Neural crest cell (in vitro differentiated cells): ENCODE measurements at places on chromosomes 4 and X.

DNA sequence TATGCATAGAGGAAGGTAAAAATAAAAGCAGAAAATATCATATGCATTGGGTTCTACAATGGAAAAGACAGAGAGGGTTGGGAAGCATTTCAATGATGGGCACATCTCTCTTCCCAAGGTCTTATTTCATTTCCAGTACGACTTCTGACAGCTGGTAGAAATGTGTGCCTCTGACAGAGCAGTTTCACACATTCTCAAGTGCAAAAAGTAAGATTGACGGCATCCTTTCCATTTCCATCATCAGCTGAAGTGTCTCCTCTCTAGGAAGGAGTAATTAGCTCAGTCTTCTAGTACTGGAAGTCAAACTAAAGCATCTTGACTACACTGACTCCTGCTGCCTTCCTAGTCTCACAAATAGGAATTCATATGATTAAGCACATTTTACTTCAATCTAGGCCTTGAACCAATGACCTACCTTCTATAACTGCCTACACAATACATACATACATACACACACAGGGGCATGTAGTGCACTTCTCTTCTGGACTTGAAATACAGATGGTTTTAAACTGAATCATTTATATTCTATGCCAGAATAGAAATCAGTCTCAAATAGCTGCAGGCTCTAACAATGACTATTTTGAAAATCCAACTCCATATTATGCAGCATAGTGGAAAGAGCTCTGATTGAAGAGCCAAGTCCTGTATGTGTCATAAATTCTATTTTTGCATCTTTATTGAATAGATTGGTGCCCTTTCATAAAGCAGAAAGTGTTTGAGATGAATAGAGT is 473.4 kb downstream of the INPP4B start:
- H3K4me3 ChIP-seq, result no peak overlapping the region
- no peak for DNase-seq
- H3K4me1 ChIP-seq, result peaks cover 25% of the 10 kb centered on the region
- H3K36me3 ChIP-seq, result peaks cover 3% of the 10 kb centered on the region
- H3K27me3 ChIP-seq, result no peaks in the 10 kb centered on the region

DNA sequence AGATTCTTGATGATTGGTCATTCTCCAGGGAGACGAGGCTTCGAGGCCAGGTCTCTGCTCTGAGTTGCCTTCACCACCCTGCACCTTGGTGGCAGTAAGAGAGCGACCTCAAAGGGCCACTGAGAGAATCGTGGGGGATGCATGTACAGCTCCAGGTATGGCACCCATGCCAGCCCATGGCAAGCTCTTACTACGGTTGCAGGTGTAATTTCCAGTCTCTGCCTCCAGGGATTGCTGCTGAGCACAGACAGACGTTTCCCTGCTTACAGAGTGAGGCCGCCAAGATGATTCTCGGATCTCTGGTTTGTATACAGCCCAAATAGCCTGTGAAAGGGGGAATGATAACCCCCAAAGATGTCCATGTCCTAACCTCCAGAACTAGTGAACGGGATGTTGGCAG is 16.3 kb upstream of the DRD5 start:
- H3K4me1 ChIP-seq, result no peaks in the 10 kb centered on the region
- no peak overlapping the region for H3K27ac ChIP-seq
- DNase-seq, result peak; percentile 32
- H3K36me3 ChIP-seq, result no peaks in the 10 kb centered on the region
- no peak overlapping the region for H3K4me3 ChIP-seq

DNA sequence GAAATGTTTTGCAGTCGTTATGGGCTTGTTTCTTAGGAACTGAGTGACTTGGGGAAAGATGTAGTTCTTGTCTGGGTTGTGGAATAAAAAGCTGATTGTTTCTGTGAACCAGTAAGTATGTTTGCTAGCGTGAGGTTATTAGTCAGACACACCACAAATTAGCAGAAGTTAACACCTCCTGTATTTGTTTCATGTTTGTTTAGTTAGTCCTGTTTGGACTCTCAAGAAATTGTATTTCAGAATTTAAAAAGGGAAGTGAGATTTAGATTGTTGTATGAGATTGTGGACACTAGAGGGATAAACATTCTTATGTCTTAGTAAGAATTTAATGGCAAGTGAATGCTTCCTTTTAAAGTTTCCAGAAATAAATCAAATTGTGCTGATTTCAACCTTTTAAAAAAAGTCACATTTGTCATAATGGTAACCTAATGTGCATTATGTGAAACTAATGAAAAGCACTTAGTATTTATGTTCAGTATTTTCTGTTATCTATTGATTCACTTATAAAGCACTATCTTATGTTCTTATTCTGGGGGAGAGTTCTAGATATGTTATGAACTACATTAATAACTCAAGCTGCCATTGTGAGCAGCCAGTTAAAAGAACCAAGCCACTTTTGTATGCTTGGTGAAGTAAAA is 25.6 kb downstream of the ATP10D start:
- peaks cover 6% of the 10 kb centered on the region for H3K36me3 ChIP-seq
- peaks cover 15% of the 10 kb centered on the region for H3K4me1 ChIP-seq
- H3K4me3 ChIP-seq, result no peak overlapping the region
- DNase-seq, result no peak
- H3K27ac ChIP-seq, result no peak overlapping the region

GRCh38 chrX:32530802-32531403 is 680.4 kb downstream of the DMD start:
- no peaks in the 10 kb centered on the region for H3K4me1 ChIP-seq
- DNase-seq, result peak; percentile 36
- H3K27me3 ChIP-seq, result no peaks in the 10 kb centered on the region
- H3K4me3 ChIP-seq, result peak overlapping the region; percentile 78
- no peaks in the 10 kb centered on the region for H3K36me3 ChIP-seq

- no peaks in the 10 kb centered on the region for H3K27me3 ChIP-seq
- no peak overlapping the region for H3K4me3 ChIP-seq
- DNase-seq, result no peak
These were observed 31.0 kb upstream of the SLC25A4 start for GRCh38 chr4:185112104-185112503.

DNA sequence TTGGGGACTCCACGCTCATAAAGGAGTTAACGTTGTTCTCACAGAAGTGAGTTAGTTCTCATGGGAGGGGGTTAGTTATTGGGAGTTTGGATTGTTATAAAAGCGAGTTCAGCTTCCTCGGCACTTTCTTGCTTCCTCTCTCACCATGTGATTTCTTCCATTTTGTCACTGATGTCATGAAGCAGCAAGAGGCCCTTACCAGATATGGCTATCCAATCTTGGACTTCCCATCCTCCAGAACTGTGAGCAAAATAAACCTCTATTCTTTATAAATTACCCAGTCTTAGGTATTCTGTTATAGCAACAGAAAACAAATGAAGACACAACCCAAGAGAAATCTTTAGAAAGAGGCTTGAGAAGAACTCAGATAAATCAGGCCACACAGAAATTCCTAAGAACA is 29.5 kb downstream of the RELL1 start:
- H3K4me1 ChIP-seq, result peaks cover 28% of the 10 kb centered on the region
- H3K4me3 ChIP-seq, result no peak overlapping the region
- DNase-seq, result no peak
- H3K27ac ChIP-seq, result no peak overlapping the region
- peaks cover 18% of the 10 kb centered on the region for H3K36me3 ChIP-seq
- H3K27me3 ChIP-seq, result no peaks in the 10 kb centered on the region

DNA sequence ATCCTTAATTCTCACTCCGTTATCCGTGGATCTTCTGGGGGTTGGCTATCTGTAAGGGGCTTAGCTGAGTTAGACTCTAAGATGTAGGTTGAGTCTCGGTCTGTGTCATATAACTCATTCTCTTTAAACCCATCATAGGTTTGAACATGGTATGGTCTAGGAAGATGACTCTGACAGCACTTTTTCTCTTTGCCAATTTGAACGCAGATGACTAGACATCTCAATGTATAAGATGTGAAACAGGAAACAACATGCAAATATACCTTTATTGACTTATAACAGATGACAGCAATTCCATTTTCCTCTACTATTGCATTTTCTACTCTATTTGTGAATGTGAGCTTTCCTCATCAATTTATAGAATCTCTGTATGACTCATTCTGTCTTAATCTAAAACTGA is 634.8 kb upstream of the MAGEB2 start:
- H3K27me3 ChIP-seq, result no peaks in the 10 kb centered on the region
- no peak overlapping the region for H3K27ac ChIP-seq
- no peak for DNase-seq

- no peak overlapping the region for H3K27ac ChIP-seq
- H3K4me3 ChIP-seq, result no peak overlapping the region
- H3K27me3 ChIP-seq, result no peaks in the 10 kb centered on the region
- no peaks in the 10 kb centered on the region for H3K4me1 ChIP-seq
- H3K36me3 ChIP-seq, result no peaks in the 10 kb centered on the region
These were observed 1981.3 kb upstream of the IGFBP7 start for GRCh38 chr4:59091146-59092142.

GRCh38 chrX:40237731-40238178 is 140.0 kb upstream of the BCOR start:
- no peak overlapping the region for H3K27ac ChIP-seq
- no peaks in the 10 kb centered on the region for H3K27me3 ChIP-seq
- DNase-seq, result no peak
- H3K4me1 ChIP-seq, result peaks cover 10% of the 10 kb centered on the region

DNA sequence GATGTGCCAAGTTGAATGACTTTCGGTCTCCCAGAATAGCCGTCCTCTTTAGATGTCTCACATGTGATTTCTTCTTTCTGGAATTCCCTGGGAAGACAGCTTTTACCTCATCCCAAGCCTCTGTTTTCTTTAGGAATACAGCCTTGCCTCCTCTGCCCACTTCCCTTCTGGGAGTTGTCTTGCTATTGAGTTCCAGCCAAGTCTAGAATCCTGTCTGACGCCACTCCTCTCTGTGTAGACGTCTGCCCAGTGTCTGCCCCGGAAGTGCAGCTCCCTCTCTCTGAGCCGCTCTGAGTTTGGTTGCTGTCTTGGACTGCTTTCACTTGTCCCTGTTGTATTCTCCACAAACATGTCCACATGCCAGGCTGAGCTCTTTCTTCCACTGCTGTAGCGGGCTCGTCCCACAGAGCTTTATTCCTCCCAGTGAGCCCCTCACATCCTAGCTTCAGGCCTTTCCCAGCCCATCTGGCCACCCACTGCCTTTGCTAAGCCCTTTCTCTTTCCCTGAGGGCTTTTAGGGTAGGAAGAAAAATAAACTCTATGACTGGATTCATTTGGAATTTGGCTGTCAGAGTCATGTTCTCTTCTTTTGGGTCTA is 9.0 kb upstream of the IGFBP7 start:
- H3K36me3 ChIP-seq, result no peaks in the 10 kb centered on the region
- H3K4me1 ChIP-seq, result no peaks in the 10 kb centered on the region
- DNase-seq, result no peak

GRCh38 chr4:42149004-42149403 is 3.5 kb downstream of the BEND4 start:
- H3K4me1 ChIP-seq, result peaks cover 16% of the 10 kb centered on the region
- peaks cover 4% of the 10 kb centered on the region for H3K36me3 ChIP-seq
- H3K27me3 ChIP-seq, result peaks cover 87% of the 10 kb centered on the region
- H3K4me3 ChIP-seq, result peak overlapping the region; percentile 82
- no peak overlapping the region for H3K27ac ChIP-seq

DNA sequence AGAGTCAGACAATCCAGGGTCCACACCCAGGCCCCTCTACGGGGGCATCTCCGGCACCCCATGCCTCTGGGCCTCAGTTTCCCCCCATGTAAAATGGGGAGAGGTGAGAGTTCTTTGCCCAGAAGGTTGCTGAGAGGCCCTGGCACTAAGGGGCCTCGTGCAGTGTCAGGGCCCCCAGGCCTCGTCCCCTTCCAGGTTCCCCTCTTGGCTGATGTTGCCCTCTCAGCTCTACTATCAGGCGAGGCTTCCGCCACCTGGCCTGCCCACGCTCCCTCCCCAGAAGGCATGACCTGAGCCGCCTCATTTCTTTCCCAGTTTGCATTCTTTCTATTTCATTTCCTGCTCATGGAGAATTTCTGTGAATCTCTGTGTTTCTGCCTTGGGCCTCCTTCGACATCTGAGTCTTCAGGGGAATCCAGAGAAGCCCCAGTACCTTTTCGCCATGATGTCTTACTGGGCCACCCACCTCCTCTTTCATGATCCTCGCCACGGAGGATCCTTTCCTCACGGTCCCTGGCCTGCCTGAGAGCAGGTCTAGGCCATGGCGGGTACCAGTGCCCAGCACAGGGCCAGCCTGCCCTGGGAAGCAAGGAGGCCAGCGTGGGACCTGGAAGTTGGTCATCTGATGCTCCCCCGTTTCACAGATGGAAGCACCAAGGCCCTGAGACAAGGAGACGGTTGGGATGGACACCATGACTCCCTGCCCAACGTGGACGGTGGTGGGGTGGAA is 21.9 kb upstream of the MRFAP1 start:
- no peak overlapping the region for H3K4me3 ChIP-seq
- DNase-seq, result no peak
- H3K27me3 ChIP-seq, result no peaks in the 10 kb centered on the region
- H3K27ac ChIP-seq, result no peak overlapping the region
- H3K4me1 ChIP-seq, result no peaks in the 10 kb centered on the region
- H3K36me3 ChIP-seq, result peaks cover 8% of the 10 kb centered on the region

DNA sequence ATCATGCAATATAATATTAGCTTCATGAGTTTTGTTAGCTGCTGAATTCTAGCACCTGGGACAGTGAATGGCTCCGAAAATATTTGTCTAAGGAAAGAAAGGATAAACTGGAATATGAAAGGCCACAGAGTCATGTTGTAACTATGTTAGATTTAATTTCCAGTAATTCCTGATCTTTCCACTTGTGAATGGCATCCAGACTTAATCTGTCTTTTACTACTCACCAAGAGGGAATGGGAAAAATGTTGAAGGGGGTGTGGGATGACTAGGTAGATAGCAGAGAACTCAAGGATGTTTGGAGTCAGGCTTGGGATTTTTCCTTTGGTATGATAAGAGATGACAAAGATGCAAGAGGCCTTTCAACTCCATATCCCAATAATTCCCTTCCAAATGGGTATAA is 9.4 kb downstream of the ADH6 start:
- H3K4me3 ChIP-seq, result no peak overlapping the region
- DNase-seq, result no peak
- no peaks in the 10 kb centered on the region for H3K36me3 ChIP-seq
- H3K4me1 ChIP-seq, result peaks cover 7% of the 10 kb centered on the region
- no peak overlapping the region for H3K27ac ChIP-seq
- H3K27me3 ChIP-seq, result no peaks in the 10 kb centered on the region

GRCh38 chr4:94453391-94453963 is 1.7 kb downstream of the PDLIM5 start:
- peak overlapping the region; percentile 1 for H3K27ac ChIP-seq
- DNase-seq, result no peak
- no peaks in the 10 kb centered on the region for H3K36me3 ChIP-seq
- peak overlapping the region; percentile 94 for H3K4me3 ChIP-seq
- peaks cover 50% of the 10 kb centered on the region for H3K4me1 ChIP-seq

DNA sequence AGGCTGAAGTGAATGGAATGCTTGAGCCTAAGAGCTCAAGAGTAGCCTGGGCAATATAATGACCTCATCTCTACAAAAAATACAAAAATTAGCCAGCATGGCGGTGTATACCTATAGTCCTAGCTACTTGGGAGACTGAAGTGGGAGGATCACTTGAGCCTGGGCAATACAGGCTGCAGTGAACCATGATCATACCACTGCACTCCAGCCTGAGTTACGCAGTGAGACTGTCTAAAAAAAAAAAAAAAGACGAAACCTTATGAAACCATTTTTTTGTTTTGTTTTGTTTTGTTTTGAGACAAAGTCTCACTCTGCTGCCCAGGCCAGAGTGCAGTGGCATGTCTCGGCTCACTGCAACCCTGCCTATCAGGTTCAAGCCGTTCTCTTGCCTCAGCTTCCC is 36.9 kb downstream of the TLR10 start:
- DNase-seq, result no peak
- no peaks in the 10 kb centered on the region for H3K27me3 ChIP-seq
